ENCODE measurements at places on chromosomes 7 and 10.

DNA sequence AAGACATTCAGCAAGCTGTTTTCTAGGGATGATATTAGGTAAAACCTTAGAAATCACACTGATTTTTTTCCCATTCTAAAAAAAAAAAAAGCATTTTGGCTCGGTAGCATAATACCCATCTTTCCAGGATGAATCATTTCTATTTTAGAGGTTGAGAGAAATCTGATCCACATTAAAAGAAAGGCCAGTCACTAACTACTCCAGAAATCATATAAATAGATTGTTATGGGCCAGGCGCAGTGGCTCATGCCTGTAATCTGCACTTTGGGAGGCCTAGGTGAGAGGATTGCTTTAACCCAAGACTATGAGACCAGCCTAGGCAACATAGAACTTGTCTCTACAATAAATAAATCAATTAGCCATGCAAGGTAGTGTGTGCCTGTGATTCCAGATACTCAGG, 164.3 kb downstream of the BAMBI start:
- DNase-seq, result no peak

DNA sequence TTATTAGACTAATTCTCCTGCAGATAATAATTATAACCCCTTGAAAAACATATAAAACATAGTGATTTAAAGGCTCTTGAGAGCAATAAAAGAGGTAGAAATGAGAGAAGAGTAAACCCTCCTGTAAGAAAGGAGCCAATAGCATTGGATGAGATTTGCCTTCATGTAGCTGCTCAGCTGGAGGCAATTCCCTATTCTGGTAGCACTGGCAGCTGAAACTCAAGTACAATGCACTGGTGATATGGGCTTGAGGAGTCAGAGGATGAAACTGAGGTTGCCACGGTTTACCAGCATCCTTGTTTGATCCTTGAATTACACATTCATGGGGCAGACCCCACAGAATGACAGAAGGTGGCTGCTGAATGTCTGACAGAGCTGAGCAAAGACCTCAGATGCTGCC, 76.4 kb downstream of the CTTNBP2 start:
- no peak for DNase-seq

GRCh38 chr7:35804231-35804970, 3.5 kb downstream of the SEPTIN7 start:
- no peak for DNase-seq

DNA sequence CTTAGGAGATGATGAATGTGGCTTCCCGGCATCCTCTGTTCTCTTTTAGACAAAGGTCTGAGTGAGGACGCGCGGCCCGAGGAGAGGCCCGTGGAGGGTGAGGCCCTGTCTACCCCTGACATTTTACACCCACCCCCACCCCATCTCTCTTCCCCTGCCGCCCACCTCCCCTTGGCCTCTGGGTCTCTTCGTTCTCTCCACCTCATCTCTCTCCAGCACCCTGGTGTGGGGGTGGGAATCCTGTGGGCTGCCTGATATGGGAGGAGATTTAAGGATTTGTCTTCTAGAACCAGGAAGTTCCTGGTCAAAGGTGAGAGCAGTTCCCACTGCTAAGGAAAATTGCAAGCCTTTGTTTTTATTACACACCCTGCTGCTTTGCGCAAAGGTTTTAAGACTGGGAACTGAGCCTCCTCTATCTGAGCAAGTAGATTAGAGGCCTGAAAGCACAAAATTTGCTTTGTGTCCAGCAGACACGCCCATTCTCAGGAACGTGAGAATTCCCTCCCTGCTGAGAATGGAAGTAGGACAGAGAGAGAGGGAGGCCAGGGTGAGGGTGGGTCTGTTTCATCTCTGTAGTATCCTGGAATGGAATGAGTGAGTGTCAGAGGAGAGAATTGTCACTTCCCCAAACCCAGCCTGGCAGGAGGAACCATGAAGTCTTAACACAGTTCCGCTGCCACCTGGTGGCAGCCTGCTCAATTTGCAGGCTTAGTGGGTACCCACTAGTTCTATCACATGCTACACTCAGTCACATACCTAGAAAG, 91.2 kb downstream of the GTF2IRD1 start:
- DNase-seq, result no peak

- no peak for DNase-seq
These were observed 70.5 kb downstream of the ADD3 start for GRCh38 chr10:110078317-110078716.

DNA sequence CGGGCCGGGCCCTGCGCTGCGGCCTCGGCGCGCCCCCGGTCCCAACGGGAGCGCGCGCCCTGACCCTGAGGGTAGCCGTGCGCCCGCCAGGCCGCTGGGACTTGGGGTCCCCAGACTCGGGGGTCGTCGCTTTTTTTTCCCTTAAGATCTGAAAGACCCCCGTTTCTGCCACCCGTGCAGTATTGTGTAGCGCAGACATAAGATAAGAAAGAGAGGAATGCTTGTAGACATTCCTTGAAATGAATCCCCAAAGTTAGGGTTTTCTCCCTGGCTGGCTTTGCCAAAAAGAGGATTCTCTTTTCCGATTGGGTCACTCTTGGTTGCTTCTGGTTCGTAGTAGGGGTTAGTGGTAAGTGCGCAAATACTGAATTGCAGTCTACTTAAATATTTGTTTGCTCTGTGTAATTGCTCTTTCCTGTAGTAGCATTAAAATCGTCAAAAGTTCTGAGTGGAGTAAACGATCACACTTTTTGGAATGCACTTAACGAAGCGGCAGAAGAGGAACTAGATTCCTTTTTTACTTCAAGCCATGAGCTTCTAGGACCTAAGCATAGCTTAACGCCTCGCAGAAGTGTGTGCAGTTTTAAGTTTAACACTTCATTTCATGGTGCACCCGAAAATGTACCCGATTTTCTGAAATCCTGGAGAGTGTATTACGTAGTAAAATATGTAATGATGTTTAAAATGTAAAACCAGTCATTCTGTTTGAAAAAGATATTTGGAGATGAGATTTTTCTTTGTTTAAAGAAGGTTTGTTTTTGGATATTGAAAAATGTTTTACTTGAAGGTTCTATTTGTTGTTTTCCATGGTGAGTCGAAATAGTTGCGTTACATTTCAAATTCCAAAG, 1.3 kb downstream of the CUL1 start:
- DNase-seq, result no peak

DNA sequence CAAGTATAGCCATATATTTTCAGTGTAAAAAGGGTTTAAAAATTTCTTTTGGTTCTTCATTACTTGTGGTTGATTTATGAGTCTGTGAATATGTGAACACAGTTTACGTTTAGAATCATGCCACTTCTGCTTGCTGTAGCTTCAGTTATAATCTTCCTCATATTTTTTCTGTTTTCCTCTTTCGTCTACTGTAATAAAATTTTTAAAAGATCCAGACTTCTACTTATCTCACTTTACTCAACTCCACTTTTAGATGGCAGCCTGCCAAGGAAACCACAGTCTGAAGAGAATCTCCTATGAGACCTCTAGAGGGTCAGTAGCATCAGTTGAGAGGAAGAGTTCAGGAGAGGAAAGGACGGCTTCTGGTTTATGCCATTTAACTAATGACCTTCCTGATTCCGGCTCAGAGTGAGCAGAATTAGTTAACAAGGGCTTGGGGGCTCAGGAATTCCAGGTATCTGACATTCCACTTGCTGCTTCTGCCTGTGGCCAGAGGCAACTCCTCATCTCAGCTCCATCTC, 21.4 kb downstream of the CREB5 start:
- DNase-seq, result no peak

DNA sequence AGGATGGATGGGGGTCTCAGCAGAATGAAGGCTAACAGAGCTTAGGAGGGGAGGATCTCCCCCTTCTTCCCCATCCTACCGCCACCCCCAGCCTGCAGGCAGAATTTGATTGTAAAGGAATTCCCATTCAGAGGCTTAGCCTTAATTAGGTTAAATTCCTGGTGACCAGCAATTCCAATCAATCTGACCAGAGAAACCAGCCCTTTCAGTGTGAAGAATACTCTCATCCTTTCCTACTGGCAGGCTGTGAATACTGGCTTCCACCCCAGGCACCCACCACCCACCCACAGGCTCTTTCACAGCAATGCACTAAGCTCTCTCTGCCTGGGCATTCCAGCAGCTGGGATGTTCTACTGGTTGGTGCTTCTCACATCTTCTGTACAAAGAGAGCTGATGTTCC, 137.9 kb upstream of the LYZL1 start:
- no peak for DNase-seq

DNA sequence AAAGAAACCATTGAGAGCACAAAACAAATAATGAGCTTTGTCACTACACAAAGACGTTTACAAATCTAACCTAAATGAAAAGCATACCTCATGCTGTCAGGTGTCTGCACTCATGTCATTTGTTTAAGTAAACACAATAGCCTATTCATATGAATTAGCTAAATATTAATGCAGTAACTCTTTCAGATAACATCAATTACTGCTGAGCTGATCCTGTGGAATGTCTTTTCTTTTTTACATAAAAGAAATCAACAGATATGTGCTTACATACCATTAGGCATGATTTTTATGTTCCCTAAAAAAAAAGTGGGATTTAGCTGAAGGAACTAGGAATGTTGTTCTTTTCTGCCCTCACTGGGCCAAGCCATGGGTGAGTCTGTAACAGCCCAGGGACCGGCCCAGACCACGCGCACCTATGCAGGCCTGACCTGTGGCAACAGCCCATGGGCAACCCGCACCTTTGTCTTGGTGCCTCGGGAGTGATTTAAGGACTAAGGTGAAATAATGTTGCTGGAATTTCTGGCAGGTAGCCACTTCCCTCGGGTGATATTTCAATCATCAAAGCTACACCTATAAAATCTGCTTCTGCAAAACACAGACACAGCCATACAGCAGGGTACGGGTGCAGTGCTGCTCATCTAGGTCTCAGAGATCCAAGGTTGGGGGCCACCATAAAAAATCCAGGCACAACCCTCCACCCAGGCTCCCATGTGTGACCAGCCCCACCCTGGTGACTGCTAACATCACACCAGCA, 44.6 kb downstream of the FGFR2 start:
- DNase-seq, result no peak

- DNase-seq, result no peak
These were observed 191.6 kb downstream of the LSM5 start for GRCh38 chr7:32298408-32299132.

GRCh38 chr10:44301781-44302355, 83.0 kb downstream of the CXCL12 start:
- no peak for DNase-seq

DNA sequence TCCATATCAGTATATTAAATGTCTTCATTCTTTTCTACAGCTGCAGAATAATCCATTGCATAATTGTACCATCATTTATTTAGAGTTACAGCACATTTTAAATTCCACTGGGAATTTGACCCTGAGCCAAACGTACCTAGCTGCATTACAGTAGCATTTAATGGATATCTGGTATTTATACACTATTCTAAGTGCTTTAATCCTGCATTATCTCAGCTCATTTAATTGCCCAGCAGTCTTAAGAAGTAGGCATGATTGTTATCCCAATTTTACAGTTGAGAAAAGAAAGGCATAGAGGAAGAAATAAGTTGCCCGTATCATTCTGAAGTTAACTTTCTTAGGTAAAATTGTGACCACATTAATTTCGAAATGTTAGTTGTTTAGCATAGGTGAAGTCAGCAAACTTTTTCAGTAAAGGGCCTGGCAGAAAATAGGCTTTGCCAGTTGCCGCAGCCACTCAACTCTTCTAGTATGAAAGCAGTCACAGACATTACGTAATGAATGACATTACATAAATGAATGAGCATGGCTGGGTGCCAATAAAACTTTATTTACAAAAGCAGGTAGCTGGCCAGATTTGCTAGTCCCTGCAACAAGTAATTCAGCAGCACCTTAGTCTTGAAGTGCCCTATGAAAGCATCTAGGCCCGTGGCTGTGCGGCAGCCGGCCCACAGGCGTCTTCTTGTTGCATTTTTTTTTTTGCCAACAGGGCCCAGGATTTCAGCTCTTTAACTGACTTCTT, 30.0 kb downstream of the GUSB start:
- DNase-seq, result no peak

DNA sequence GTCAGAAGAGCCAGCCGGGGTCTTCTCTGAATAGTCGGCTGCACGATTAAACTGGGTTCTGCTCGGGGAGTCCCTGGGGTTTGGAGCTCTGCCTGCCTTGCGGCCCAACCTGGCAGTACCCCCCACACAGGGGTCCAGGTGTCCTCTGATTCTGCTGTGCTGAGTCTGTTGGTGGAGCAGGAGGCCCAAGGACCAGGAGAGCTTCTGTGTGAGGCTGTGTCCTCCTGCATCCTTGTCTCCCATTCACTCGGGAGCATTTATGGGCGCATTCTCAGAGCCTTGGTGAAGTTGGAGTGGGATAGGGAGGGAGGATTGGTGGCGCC, 14.2 kb downstream of the INPP5A start:
- no peak for DNase-seq

DNA sequence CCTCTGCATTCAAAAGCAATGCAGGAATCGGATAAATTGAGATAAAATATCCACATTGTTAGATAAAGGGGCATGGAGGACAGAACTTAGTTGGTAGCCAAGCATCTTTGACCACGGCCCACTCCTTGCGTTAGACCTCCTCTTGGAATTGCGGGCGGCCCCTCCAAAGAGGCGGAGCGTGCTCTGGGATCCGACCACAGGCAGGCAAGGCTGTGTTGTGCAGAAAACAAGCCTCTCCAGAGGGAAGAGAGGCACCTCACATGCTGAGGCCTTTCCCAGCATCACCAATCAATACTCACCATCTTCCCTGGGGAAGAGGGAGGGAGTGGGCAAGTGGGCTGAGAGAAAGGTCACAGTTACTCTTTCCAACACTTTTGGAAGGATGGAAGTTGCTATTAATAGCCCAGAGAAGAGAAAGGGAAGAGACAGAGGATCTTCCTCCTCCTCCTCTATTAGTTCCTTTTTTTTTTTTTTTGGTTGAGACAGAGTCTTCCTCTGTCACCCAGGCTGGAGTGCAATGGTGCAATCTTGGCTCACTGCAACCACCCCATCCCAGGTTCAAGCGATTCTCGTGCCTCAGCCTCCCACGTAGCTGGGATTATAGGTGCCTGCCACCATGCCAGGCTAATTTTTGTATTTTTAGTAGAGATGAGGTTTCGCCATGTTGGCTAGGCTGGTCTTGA, 49.7 kb upstream of the NRF1 start:
- no peak for DNase-seq

DNA sequence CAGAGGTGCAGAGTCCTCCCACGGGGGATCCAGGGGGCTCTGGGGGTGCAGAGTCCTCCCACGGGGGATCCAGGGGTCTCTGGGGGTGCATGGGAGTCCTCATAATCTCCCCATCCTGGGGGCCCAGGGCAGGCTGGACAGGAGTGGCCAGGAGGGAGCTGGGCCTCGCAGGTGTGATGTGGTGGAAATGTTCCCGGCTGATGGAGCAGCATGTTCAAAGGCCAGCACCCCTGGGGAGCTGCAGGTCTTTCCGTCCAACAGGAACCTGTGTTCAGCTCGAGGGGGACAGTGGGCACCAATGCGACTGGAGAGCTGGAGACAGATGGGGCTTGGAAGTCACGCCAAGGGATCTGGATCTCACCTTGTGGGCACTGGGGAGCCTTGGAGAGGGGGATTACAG, 38.5 kb upstream of the PSMG3 start:
- DNase-seq, result no peak

DNA sequence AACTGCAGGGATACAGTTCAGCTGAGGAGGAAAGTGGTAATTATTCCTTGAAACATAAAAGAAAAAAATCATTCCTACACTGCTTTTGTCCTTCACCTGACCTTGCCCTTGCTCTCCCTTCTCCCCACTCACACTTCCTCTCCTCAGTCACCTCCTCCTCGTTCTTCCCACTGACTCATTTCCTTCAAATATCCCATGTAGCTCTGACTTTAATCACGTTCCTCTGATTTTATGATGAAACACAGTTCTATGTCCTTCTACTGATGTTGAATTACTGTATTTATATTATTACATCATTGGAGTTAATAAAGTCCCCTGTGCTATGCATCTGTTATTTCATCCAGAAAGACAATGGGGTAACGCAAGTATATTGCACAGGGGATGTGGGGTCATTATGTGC, 575.6 kb downstream of the POM121L12 start:
- DNase-seq, result no peak
